ENCODE measurements at places on chromosomes 1 and 21. TPM values are rescaled to one million over a fixed set of nuclear protein-coding genes. Genes with fewer than 3 reads are reported as not detected.

Gene SLC1A7
- total RNA-seq: not detected

Gene PARP1
- total RNA-seq: 37.1 TPM

Gene CYP4X1
- 17.2 TPM for total RNA-seq

Gene EPHA10
- 0.11 TPM for total RNA-seq

Gene SYDE2
- total RNA-seq: 0.43 TPM

Gene C1orf56
- total RNA-seq: 11.4 TPM

Gene B3GALT2
- not detected for total RNA-seq

Gene NBPF26
- 6.4 TPM for total RNA-seq

Gene DEPDC1
- not detected for total RNA-seq

- H3K4me1 ChIP-seq: peaks cover 9% of the 10 kb centered on the region
- H3K36me3 ChIP-seq: no peaks in the 10 kb centered on the region
- DNase-seq: no peak
- H3K4me3 ChIP-seq: no peak overlapping the region
- no peak overlapping the region for H3K27ac ChIP-seq
- H3K27me3 ChIP-seq: no peaks in the 10 kb centered on the region
Measured at GRCh38 chr1:32890516-32891240, 4.4 kb downstream of the HPCA start.

GRCh38 chr1:26553942-26554682, 24.6 kb downstream of the RPS6KA1 start:
- H3K27ac ChIP-seq: no peak overlapping the region
- H3K4me1 ChIP-seq: no peaks in the 10 kb centered on the region
- no peak for DNase-seq

- H3K36me3 ChIP-seq: no peaks in the 10 kb centered on the region
- DNase-seq: no peak
Measured at GRCh38 chr1:58966103-58966916, 182.5 kb upstream of the JUN start.

- H3K27me3 ChIP-seq: no peaks in the 10 kb centered on the region
- no peak overlapping the region for H3K4me3 ChIP-seq
- no peak for DNase-seq
- no peaks in the 10 kb centered on the region for H3K36me3 ChIP-seq
- H3K27ac ChIP-seq: no peak overlapping the region
- H3K4me1 ChIP-seq: no peaks in the 10 kb centered on the region
Measured at GRCh38 chr1:241598249-241598648, 41.9 kb downstream of the CHML start.

- H3K36me3 ChIP-seq: no peaks in the 10 kb centered on the region
- H3K4me1 ChIP-seq: no peaks in the 10 kb centered on the region
- no peak overlapping the region for H3K27ac ChIP-seq
- H3K27me3 ChIP-seq: no peaks in the 10 kb centered on the region
Measured at GRCh38 chr1:206769304-206769731, 1.3 kb upstream of the IL19 start.

GRCh38 chr1:182191381-182192115, 130.0 kb upstream of the ZNF648 start:
- H3K4me3 ChIP-seq: no peak overlapping the region
- H3K27ac ChIP-seq: no peak overlapping the region
- H3K27me3 ChIP-seq: no peaks in the 10 kb centered on the region
- no peaks in the 10 kb centered on the region for H3K4me1 ChIP-seq
- no peaks in the 10 kb centered on the region for H3K36me3 ChIP-seq

DNA sequence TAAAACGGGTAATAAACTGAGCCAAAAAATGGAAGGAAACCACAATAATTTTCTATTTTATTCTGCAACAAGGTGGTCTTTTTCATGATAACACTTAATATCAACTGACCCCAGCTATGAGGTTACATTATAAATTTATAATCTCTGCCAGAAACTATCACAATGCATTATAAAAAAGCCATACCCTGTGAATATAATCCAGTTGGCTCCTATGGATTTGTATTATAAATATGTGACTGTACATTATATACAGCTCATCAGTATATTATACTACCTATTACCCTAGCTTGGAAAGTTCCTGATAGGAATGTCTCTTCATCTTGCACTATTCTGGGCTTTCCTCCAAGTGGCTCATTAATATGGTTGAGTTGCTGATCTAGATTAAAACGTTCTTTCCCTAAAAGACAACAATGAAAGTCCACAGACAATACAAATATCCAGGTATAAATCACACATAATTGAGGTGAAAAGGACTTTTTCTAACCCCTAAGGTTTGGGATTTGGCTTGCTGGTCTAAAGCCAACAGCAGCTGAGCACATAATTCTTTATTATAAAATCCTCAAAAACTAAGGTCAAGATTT, 487.7 kb downstream of the TTLL7 start:
- H3K4me1 ChIP-seq: no peaks in the 10 kb centered on the region
- no peaks in the 10 kb centered on the region for H3K27me3 ChIP-seq
- no peaks in the 10 kb centered on the region for H3K36me3 ChIP-seq
- no peak overlapping the region for H3K27ac ChIP-seq
- no peak for DNase-seq
- no peak overlapping the region for H3K4me3 ChIP-seq

DNA sequence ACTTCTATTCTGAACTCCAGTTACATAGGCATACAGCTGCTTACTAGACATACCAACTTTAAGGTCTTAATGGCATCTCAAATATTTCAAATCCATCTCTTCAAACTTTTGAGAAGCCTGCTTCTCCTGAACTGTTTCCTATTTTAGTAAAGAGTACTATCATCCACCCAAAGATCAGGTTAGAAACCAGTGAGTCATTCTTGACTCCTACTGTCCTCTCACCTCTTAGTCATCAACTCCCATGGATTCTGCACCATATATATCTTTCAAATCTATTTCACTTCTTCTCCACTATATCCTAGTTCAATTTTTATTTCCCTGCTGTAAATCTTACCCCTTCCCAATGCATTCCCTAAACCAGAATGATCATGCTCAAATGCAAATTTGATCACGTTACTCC, 18.1 kb upstream of the BEND5 start:
- H3K27me3 ChIP-seq: no peaks in the 10 kb centered on the region
- H3K36me3 ChIP-seq: no peaks in the 10 kb centered on the region
- H3K27ac ChIP-seq: no peak overlapping the region
- H3K4me3 ChIP-seq: no peak overlapping the region

DNA sequence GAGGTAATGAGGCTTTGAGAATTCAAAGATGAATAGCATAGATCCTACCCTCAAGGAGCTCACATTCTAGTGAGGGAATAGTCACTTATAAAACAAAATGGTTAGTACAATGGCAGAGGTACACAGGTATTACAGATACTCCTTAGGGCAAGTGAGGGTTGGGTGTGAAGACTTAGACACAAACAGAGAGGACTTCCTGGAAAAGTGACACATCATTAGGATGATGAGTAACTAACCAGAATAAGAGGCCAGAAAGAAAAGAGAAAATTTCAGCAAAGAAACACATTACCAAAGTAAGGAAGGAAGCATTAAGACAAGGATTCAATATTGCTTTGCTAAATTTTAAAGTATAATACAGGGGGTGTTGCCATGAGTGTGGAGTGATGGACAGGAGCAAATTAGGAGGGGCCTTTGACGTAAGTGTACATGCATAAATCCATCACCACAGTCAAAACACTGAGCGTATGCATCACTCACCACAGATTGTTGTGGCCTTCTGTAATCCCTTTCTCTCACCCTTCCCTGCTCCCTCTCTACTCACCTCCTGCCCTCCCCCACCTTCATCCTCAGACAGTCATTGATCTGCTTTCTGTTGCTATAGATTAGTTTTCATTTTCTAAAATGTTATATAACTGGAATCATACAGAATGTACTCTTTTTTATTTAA, 7.9 kb downstream of the CD53 start:
- H3K36me3 ChIP-seq: no peaks in the 10 kb centered on the region
- no peaks in the 10 kb centered on the region for H3K27me3 ChIP-seq
- no peak overlapping the region for H3K27ac ChIP-seq
- no peaks in the 10 kb centered on the region for H3K4me1 ChIP-seq
- H3K4me3 ChIP-seq: no peak overlapping the region

- peaks cover 7% of the 10 kb centered on the region for H3K4me1 ChIP-seq
- no peak overlapping the region for H3K4me3 ChIP-seq
- DNase-seq: no peak
- H3K27me3 ChIP-seq: no peaks in the 10 kb centered on the region
Measured at GRCh38 chr1:147246910-147247655, 4.6 kb downstream of the CHD1L start.

- no peak overlapping the region for H3K4me3 ChIP-seq
- H3K27ac ChIP-seq: no peak overlapping the region
- no peaks in the 10 kb centered on the region for H3K36me3 ChIP-seq
- no peaks in the 10 kb centered on the region for H3K4me1 ChIP-seq
- no peaks in the 10 kb centered on the region for H3K27me3 ChIP-seq
Measured at GRCh38 chr1:30522031-30523004, 201.1 kb downstream of the MATN1 start.
